ENCODE measurements at places on chromosomes 11 and 22.

DNA sequence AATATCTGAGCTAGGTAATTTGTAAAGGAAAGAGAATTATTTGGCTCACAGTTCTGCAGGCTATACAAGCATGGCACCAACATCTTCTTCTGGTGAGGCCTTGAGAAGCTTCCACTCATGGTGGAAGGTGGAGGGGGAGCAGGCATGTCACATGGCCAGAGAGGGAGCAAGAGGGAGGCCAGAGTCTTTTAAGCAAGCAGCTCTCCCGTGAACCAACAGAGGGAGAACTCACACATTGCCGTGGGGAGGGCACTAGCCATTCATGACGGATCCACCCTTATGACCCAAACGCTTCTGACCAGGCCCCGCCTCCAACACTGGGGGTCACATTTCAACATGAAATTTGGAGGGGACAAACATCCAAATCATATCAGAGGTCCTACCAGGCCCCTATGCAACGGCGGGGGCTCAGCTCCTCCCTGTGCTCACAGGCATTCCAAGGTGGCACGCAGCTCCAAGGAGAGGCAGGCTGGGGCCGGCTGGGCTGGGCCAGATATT lies 4.6 kb downstream of the C11orf96 start:
- DNase-seq, result peak; percentile 65
- H3K4me3 ChIP-seq, result no peak overlapping the region
- peaks cover 6% of the 10 kb centered on the region for H3K4me1 ChIP-seq
- H3K36me3 ChIP-seq, result no peaks in the 10 kb centered on the region

GRCh38 chr11:12088047-12088481 lies 22.3 kb upstream of the MICAL2 start:
- H3K4me1 ChIP-seq, result peaks cover 28% of the 10 kb centered on the region
- no peaks in the 10 kb centered on the region for H3K36me3 ChIP-seq
- H3K27ac ChIP-seq, result peak overlapping the region; percentile 85
- H3K4me3 ChIP-seq, result no peak overlapping the region
- peak; percentile 47 for DNase-seq

DNA sequence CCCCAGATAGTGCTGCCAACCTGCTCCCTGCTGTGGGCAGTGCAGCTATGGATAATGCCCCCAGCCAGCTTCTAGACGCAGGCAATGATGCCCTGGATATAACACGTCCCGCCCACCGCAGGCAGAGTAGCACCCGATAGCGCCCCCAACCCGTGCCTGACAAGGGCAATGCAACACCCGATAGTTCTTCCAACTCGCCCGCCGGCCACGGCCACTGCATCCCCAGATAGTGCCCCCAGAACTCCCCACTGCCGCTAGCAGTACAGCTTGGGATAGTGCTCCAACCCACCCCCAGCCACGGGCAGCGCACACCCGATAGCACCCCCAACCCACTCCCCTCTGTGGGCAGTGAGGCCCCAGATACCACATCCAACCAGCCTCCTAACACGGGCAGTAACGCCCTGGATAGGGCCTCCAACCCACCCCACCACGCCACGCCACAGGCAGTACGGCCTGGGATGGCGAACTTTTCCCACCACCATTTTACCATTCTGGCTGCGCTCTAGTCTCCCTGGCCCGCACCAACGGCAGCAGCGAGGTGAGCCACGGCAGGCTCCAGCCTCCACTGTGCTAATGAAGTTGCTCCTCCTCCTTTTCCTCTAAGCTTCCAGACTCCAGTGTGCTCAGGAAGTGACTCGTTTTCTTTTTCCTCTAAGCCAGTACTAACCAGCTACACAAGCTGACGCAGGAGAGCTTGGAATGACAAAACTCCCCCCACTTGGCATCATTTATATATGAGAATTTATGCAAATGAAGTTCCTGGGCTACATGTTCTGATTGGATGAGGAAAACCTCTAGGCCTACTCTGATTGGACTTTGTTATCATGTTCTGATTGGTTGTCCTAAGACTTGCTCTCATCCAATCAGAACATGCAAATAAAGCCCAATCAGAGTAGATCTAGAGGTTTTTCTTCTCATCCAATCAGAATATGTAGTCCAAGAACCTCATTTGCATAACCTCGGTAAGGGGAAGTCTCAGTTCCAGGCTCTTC lies 3.0 kb upstream of the RFPL3 start:
- no peaks in the 10 kb centered on the region for H3K36me3 ChIP-seq
- DNase-seq, result peak; percentile 19
- H3K4me1 ChIP-seq, result no peaks in the 10 kb centered on the region
- H3K27me3 ChIP-seq, result no peaks in the 10 kb centered on the region
- H3K4me3 ChIP-seq, result peak overlapping the region; percentile 49

DNA sequence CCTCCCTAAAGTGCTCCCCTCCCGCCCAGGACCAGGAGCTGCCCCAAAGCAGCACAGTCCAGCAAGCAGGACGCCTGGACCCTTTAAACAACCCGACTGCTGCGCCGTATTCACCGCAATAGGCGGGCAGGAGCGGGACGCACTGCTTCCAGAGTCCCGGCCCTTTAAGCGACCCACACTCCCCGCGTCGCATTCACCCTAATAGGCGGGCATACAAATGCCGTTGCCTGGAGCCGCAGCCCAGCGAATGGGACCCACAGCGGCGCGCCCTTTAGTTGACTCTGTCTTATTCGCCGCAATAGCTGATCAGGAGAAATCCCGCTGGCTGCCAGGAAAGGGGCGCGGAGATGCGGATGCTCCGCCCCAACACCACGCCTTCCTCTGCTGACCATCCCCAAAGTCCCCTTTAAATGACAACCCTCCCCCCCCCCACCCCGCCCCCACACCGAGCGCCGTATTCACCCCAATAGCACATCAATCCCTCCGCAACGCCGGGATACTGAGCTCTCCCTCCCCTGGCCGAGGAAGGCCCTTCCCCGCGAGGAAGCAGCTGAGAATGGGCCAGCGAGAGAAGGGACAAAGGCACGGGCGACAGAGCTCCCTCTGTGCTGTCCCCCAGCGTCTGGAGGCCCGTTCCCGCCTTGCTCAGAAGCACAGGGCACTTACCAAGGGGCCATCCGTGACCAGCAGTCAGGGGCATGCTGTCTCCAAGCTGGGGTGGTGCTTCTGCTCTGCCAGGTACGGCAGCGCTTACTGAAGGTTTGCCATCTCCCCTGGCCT lies 4.7 kb downstream of the OSBPL5 start:
- peak overlapping the region; percentile 83 for H3K27ac ChIP-seq
- DNase-seq, result peak; percentile 96

DNA sequence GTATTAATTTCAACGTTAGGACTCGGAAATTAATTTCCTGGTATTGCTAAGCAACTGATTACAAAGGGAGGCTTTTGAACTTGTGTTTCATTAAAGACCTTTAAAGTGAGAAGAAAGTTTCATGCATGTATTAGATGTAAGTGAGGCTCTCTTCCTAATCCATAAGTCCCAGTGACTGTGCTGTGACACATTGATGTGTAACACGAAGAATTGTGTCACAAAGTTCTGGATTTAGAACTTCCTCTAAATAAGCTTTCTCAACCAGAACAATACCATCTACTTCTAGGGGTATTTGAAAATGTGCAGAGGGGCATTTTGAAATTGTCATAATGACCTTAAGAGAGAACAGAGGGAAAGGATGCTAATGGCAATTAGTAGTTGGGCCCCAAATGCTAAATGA lies 14.4 kb downstream of the DCUN1D5 start:
- no peaks in the 10 kb centered on the region for H3K27me3 ChIP-seq
- no peak overlapping the region for H3K4me3 ChIP-seq
- H3K27ac ChIP-seq, result no peak overlapping the region
- no peak for DNase-seq
- no peaks in the 10 kb centered on the region for H3K4me1 ChIP-seq

- H3K27ac ChIP-seq, result no peak overlapping the region
- H3K27me3 ChIP-seq, result no peaks in the 10 kb centered on the region
- DNase-seq, result no peak
- H3K36me3 ChIP-seq, result no peaks in the 10 kb centered on the region
- H3K4me3 ChIP-seq, result no peak overlapping the region
Measured at GRCh38 chr11:60085909-60086308, 2.6 kb upstream of the MS4A2 start.

DNA sequence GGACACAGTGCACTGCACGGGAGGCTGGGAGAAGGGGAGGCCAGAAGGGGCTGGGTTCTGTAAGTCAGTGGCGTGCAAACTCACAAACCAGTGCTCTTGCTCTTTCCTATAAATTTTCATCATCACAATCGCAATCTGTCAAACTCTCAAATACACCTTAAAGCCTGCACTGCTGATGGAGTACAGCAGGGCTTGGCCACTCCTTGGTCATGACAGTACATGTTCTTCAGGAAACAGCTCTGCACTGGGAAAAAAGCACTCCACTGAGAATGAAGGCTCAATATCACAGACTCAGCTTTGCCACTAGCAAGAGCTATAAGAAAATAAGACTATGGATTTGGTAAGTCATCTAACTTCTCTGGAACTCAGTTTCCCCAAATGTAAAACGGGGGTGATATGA lies 111.0 kb downstream of the RBFOX2 start:
- H3K4me1 ChIP-seq, result peaks cover 52% of the 10 kb centered on the region
- no peaks in the 10 kb centered on the region for H3K27me3 ChIP-seq
- no peak for DNase-seq
- H3K36me3 ChIP-seq, result no peaks in the 10 kb centered on the region
- H3K4me3 ChIP-seq, result no peak overlapping the region
- H3K27ac ChIP-seq, result no peak overlapping the region

- no peaks in the 10 kb centered on the region for H3K27me3 ChIP-seq
- no peak for DNase-seq
- H3K4me3 ChIP-seq, result no peak overlapping the region
- H3K36me3 ChIP-seq, result no peaks in the 10 kb centered on the region
Measured at GRCh38 chr11:123800036-123800435, 6.1 kb downstream of the OR6M1 start.

DNA sequence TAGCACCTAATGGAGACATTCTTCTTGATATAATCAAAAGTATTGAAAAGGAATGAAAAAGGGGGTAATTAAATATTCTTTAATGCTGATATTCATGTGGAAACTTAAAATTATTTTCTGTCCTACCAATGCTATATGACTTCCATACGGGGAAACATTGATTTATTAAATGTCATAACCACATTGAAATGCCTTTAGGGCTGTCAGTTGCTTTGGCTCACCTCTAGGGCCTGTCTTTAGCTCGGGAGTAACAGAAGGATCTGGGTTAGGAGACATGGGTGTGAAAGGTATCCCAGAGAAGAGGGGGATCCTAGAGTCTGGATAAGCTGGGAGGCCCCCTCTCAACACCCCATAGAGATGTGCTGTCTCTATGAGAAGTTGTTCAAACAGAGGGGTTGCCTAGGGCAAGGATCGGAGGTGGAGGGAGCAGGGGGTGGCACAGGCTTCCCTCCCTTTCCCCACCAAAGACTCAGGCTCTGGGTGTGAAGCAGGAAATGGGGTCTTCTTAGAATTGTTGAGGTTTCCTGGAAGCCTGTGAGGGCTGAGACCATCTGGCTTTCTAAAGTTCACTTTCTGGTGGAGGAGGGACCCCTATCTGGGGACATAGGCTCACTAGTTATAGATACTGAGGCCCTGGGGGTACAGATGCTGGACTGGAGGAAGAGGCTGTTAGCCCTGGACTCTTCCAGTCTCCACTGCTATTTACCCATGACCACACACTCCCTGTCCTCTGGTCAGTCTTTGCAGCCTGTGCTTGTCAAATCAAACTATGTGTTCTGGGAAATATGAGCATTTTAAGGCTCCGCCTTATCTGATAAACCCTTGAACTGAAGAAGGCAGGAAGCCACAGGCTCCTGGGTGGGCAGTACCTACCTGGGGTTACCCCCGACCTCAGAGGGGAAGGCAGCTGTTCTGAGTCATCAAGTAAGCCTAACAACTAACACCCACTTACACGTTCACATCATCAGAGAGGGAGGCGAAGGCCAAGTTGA lies 55.8 kb upstream of the RRAS2 start:
- peaks cover 6% of the 10 kb centered on the region for H3K4me1 ChIP-seq
- no peaks in the 10 kb centered on the region for H3K36me3 ChIP-seq
- H3K27ac ChIP-seq, result no peak overlapping the region
- H3K4me3 ChIP-seq, result no peak overlapping the region
- peak; percentile 25 for DNase-seq

- H3K4me1 ChIP-seq, result peaks cover 43% of the 10 kb centered on the region
- no peak overlapping the region for H3K4me3 ChIP-seq
- DNase-seq, result no peak
Measured at GRCh38 chr11:47111318-47111804, 65.3 kb downstream of the ARFGAP2 start.

- H3K4me1 ChIP-seq, result no peaks in the 10 kb centered on the region
- no peaks in the 10 kb centered on the region for H3K27me3 ChIP-seq
- H3K27ac ChIP-seq, result no peak overlapping the region
Measured at GRCh38 chr22:40721266-40721665, 42.0 kb downstream of the MCHR1 start.

GRCh38 chr22:32680895-32681294 lies 120.6 kb upstream of the TIMP3 start:
- H3K27ac ChIP-seq, result no peak overlapping the region
- no peaks in the 10 kb centered on the region for H3K36me3 ChIP-seq
- DNase-seq, result no peak
- no peaks in the 10 kb centered on the region for H3K4me1 ChIP-seq

GRCh38 chr11:80281194-80281593 lies 840.4 kb upstream of the TENM4 start:
- no peak overlapping the region for H3K27ac ChIP-seq
- no peak for DNase-seq
- H3K36me3 ChIP-seq, result no peaks in the 10 kb centered on the region
- no peak overlapping the region for H3K4me3 ChIP-seq

DNA sequence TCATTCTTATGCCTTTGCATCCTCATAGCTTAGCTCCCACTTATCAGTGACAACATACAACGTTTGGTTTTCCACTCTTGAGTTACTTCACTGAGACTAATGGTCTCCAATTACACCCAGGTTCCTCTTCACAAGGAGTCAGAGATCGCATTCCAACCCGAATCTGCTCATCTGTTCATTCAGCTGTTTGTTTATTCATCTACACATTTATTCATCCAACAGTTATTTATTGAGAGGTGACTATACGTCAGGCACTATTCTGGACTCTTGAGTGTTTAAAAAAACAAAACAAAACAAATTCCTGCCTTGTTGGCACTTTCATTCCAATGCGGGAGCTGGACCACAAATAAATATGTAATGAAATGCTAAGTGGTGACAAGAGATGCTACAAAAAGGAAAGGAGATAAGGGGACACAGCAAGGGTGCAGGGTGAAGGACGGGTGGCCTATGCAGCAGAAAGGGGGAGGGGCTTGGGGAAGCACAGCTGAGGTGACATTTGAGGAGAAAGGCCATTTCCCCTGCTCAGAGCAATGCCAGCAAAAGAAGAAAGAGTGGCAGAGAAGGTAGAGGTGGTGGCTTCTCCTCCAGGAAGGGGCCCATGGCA lies 393.8 kb upstream of the SYN3 start:
- no peaks in the 10 kb centered on the region for H3K27me3 ChIP-seq
- H3K36me3 ChIP-seq, result no peaks in the 10 kb centered on the region
- no peak for DNase-seq
- H3K4me1 ChIP-seq, result no peaks in the 10 kb centered on the region
- no peak overlapping the region for H3K27ac ChIP-seq
- H3K4me3 ChIP-seq, result no peak overlapping the region

GRCh38 chr11:47061429-47062178 lies 115.1 kb downstream of the ARFGAP2 start:
- H3K27ac ChIP-seq, result no peak overlapping the region
- H3K27me3 ChIP-seq, result no peaks in the 10 kb centered on the region
- DNase-seq, result no peak
- H3K4me1 ChIP-seq, result no peaks in the 10 kb centered on the region
- peaks cover 13% of the 10 kb centered on the region for H3K36me3 ChIP-seq
- no peak overlapping the region for H3K4me3 ChIP-seq

GRCh38 chr11:75033916-75034315 lies 45.2 kb downstream of the NEU3 start:
- no peak overlapping the region for H3K27ac ChIP-seq
- no peak for DNase-seq
- no peaks in the 10 kb centered on the region for H3K36me3 ChIP-seq
- H3K4me1 ChIP-seq, result no peaks in the 10 kb centered on the region
- no peaks in the 10 kb centered on the region for H3K27me3 ChIP-seq
- no peak overlapping the region for H3K4me3 ChIP-seq

Data from lung (tissue), 17 donors.